ENCODE measurements at places on chromosomes 12 and 14. TPM values are rescaled to one million over a fixed set of nuclear protein-coding genes. Genes with fewer than 3 reads are reported as not detected.

The GPR84 gene
- 0.18 TPM for total RNA-seq

The EMP1 gene
- total RNA-seq: 0.40 TPM

The SLC39A2 gene
- total RNA-seq: not detected

The GARIN6 gene
- not detected for total RNA-seq

The ISM2 gene
- not detected for total RNA-seq

The TMEM260 gene
- 19.5 TPM for total RNA-seq

The FAM186B gene
- total RNA-seq: 2.8 TPM

The ENDOU gene
- not detected for total RNA-seq

The INSM2 gene
- not detected for total RNA-seq

GRCh38 chr12:60333461-60333860 lies 737.6 kb downstream of the SLC16A7 start:
- DNase-seq: no peak

DNA sequence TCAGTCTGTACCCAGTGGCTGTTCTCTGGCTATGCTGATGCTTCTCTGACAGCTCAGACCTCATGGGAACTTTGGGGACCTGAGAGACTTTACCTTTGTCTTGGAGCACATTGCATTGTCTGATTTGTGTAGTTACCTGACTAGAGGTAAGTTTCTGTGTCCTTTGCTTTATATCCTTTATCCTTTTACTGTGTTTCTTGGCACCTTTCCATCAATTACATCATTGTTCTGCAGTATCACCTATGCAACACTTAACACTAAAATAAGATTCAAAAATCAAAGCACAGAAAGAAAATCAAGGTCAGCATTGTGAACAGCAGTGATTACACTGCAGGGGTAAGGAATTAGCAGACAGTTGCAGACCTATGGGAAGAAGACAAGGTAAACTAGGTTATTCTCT lies 43.8 kb downstream of the SLC35F4 start:
- DNase-seq: no peak

- peak; percentile 37 for DNase-seq
Observed at GRCh38 chr14:100271247-100271939, 32.4 kb downstream of the YY1 start.

DNA sequence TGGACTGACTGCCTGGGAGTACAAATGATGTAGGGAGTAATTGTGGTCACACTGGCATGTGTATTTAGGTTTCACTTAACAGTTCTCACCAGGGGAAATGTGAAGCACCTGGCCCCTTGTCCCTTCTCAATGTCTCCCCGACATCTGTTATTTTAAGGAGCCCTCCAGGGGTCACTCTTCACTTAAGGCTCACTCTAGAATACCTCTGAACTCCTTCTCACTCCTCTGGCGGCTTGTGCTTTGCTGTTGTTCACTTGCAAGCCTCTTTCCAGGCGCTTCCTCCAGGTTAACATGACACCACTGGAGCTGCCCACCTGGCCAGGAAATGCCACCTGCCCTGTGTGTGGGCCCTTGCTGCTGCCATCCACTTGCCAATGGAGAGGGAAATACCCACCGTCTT lies 56.5 kb upstream of the GZMB start:
- DNase-seq: peak; percentile 26

DNA sequence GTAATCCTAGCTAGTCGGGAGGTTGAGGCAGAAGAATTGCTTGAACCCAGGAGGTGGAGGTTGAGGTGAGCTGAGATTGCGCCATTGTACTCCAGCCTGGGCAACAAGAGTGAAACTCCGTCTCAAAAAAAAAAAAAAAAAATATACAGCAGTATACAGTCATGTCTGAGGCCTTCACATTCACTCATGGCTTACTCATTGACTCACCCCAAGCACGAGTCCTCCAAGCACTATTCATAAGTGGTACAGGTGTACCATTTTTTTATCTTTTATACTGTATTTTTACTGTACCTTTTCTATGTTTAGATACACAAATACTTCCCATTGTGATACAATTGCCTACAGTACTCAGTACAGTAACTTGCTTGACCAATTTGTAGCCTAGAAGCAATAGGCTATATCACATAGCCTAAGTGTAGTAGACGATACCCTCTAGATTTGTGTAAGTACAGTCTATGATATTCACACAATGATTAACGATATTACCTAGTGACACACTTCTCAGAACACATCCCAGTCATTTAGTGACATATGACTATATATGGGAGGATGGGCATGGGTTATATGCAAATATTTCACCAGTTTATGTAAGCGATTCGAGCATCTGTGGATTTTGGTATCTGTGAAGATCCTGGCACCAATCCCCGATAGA lies 12.2 kb downstream of the LLPH start:
- DNase-seq: no peak

GRCh38 chr14:23577710-23578392 lies 739 bp downstream of the JPH4 start:
- no peak for DNase-seq

- no peak for DNase-seq
Observed at GRCh38 chr12:114764510-114764909, 80.5 kb upstream of the TBX3 start.

DNA sequence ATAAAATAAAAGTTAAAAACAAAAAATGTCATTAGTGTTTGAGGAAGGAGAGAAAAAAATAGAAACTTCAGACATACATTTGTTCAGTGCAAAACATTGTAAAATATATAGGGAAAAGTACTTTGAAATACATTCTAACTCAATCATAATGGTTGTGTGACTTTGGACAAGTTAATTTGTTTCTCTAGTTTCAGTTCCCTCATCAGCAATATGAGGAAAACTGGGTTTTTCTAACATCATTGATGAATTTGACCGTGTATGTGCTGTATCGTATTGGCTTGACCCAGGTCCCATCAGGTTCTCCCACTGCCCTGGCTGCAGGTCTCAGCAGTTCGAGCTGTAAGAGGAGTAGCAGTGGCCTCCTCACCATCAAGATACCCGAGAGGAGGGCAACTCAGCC lies 173.9 kb upstream of the ATF7IP start:
- peak; percentile 20 for DNase-seq

DNA sequence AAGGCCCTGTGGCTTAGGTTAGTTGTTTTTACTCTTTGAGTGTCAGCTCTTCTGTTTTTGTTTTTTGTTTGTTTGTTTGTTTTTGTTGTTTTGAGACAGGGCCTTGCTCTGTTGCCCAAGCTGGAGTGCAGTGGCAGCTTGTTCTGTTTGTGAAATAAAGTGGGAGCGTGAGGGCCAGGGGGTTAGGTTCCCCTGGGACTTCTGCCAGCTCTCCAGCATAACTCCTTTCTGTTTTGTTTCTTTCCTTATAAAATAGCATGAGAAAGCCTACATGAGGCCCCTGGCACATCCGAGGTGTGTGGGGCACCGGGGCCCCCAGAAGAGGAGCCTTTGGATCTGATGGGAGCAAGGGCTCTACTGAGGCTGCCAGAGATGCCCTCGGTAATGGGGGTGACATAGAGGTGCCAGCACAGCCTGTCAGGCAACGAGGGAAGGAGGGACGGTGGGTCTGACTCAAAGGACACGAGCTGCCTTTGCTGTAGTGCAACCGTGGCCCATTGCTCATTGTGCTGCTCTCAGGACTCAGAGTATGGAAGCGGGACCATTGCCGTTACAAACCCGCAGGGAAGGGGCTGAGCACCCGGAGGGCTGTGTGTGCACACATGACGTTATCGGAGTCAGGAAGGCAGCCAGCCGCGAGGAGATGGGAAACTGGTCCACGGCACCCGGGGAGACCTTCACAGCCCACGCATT lies 9.1 kb upstream of the SERPINA11 start:
- DNase-seq: no peak

GRCh38 chr12:53105712-53106439 lies 2.6 kb downstream of the SOAT2 start:
- DNase-seq: no peak

- DNase-seq: peak; percentile 59
Observed at GRCh38 chr12:76878099-76878898, 520 bp downstream of the CSRP2 start.

DNA sequence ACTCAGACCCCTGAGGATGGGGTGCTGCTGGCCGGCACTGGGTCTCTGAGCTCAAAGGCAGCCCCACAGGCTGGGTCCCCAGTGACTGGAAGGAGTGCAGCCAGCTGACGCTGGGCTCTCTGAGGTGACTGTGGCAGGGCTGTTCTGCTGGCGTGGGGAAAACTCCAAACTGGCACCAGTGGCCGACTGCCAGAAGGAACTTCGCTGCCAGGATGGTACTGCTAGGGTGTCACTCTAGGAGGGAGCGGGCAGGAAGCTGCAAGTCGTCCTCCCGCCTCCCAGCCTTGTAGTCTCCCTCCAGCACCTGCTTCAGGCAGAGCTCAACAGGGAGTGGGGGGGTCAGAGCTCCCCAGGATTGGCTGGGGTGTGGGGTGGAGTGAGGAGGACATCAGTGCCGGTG lies 41.3 kb downstream of the CDC42BPB start:
- DNase-seq: no peak
